Stimulated activated CD4-positive, alpha-beta T cell treated with anti-CD3 and anti-CD28 coated beads, Interleukin-2, amount 100 ng/mL, for 48 hours (primary cell): ENCODE measurements at places on chromosomes 12 and 14.

GRCh38 chr14:56036353-56036752 is 81.9 kb upstream of the PELI2 start:
- DNase-seq: no peak

- no peak for DNase-seq
Observed at GRCh38 chr14:75428230-75429104, 645 bp downstream of the JDP2 start.

GRCh38 chr14:98218218-98218617 is 1053.8 kb downstream of the BCL11B start:
- DNase-seq: no peak

DNA sequence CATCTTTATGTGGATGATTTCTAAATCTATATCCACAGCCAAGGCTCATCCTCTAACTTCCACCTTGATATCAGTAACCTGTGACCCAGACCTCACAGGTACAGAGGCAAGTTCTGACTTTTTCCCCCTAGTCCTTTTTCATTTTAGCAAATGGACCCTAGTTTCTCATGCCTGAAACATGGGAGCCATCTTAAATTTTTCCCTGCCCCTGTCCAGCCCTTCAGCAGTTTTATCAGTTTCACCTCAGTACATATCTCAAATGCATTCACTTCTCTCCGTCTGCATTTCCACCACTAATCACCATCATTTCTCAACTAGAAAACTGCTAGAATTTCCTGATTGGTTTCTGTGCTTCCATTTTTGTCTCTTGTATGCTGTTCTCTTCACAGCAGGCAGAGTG is 79.3 kb downstream of the DIP2B start:
- DNase-seq: no peak

DNA sequence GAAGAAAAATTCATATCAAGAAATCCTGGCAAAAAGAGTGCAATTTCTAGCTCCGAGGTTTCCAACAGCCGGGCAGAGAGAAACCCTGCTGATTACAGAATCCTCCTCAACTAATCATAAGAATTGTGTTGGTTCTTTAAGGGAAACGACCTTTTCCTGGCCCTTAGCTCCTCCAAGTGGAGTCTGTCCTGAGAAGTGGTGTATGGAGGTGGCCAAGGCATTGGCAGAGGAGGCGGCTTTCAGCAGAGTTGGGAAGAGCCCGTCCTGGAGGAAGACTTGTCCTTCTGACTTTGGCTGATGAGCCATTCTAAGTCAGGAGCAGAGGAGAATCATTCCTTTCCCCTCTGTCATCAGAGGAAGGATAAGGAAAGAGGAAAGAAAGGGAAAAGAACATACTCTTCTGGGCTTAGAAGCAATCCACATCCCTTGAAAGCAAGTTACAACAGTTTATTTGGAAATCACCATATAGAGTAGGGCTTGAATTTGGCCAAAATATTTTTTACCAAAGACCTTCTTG is 46.5 kb upstream of the PTCSC3 start:
- DNase-seq: no peak

DNA sequence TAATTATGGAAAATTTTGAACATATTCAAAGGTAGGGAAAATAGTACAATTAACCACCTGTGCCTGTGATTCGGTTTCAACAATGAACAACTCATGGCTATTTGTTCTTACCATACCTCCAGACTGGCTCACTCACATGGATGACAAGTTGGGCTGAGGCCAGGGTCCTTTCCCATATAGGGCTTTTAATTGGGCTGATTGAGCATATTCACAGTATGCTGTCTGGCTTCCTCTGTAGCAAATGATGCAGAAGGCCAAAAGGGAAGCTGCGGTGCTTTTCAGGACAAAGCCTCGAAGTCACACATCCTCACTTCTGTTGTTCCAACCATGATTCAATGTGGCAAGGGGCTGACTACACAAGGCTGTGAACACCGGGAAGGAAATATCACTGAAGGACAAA is 297.5 kb upstream of the SLC16A7 start:
- no peak for DNase-seq

DNA sequence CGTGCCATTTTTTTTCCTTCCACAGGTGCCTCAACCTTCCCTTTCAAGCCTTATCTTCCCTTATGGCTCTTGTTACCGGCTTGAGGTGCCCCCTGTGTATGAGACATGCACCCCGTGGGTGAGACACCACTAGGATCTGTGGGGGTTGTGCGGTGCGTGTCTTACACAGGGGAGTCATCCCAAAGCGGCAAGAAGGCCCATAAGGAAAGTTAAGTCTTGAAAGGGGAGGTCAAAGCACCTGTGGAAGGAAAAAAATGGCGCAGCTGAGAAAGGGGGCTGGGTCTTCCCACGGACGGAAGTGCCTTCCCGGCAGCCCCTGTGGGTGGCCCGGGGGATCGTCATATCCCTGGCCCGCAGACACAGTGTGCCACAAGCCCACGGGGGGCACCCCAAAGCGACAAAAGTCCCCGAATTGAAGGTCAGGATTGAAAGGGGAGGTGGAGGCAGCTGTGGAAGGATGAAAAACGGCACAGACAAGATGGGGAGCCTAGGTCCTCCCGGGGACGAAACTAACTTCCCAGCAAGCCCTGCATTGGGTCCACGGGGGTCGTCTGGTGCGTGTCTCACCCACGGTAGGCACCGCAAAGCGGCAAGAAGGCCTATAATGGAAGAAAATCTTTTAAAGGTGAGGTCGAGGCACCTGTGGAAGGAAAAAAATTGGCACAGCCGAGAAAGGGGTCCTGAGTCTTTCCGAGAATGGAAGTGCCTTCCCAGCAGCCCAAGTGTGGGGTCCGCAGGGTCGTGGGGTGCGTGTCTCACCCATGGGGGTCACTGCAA is 273.3 kb downstream of the ALG10 start:
- no peak for DNase-seq

DNA sequence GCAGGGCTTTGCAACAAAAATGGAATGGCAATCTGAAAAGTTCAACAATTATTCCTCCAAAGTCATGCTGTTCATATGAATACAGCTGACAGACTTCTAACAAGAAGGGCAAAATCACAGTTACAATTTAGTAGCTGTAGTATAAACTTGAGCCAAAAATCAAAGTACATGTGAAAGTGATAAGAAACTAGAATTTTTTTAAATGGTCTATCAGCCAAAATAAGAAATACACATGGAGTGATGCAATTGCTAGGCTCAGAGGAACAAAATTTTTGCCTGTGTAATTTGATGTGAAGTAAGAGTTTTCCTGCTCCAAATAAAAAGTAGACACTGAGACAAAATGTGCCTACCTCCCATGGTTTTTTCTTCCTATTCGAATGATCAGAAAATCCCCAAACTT is 167.7 kb upstream of the CDKN3 start:
- no peak for DNase-seq

GRCh38 chr12:45655186-45655585 is 74.3 kb upstream of the ARID2 start:
- DNase-seq: peak; percentile 15

DNA sequence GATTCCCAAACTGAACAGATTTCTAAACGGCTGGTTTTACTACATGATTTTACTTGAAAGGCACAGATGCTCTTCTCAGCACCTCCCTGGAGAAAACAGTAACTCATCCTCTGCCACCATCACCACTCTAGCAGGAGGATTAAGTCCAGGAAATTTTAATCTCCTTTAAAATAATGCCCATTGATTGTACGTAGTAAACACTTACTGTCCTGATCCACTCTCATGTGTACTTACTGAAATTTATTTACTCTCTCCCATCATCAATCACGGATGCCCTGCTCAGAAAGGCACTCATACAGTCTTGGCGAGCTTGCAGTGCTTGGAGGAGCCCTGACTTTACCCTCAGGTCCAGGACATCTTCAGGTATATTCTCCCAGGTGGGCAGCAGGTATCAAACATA is 239.8 kb upstream of the EGLN3 start:
- no peak for DNase-seq

- no peak for DNase-seq
Observed at GRCh38 chr12:108907839-108908351, 28.0 kb downstream of the DAO start.

DNA sequence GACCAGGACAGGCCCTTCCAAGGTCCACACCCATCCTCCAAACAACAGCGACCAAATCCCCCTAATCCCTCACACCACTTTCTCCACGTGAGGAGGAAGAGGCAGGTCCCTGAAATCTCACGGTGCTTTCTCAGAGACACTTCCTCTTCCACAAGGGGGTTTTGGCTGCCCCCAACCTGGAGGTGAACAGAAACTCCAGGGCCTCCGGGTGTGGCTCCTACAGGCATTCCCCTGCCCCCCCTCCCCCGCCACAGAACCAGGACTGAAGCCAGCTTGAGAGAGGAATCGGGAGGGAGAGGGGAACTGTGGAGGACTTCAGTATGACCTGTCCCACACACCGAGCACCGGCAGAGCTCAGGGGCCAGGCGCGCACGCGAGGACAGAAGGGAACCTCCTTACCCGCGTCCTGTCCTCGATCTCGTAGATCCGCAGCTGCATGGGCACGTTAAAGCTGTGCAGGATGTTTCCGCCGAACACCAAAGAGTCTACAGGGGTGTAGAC is 60.2 kb downstream of the KDM2B start:
- DNase-seq: no peak

GRCh38 chr14:75469606-75470237 is 41.9 kb downstream of the JDP2 start:
- DNase-seq: no peak

DNA sequence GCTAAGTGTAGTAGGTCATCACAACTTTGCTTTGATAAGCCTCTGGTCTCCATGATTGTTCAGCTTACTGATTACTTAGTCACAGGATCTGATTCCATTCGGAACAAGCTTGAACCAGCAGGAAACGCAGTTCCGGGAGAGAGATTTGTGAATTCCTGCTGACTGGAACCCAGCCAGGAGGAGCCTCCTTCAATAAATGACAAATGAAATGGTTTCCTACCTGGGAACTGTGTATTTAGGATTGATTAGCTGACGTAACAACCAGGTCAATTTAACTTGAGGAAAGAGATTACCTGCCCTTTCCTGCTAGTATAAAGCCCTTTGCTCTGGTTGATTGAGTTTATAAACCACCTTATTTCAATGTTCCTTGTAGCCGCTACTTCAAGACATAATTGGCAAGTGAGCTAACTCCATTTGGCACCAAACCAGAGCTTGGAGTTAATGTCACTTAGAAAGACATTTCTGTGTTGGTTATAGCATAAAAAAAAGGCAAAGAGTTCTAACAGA is 35.1 kb upstream of the KCNH3 start:
- no peak for DNase-seq

DNA sequence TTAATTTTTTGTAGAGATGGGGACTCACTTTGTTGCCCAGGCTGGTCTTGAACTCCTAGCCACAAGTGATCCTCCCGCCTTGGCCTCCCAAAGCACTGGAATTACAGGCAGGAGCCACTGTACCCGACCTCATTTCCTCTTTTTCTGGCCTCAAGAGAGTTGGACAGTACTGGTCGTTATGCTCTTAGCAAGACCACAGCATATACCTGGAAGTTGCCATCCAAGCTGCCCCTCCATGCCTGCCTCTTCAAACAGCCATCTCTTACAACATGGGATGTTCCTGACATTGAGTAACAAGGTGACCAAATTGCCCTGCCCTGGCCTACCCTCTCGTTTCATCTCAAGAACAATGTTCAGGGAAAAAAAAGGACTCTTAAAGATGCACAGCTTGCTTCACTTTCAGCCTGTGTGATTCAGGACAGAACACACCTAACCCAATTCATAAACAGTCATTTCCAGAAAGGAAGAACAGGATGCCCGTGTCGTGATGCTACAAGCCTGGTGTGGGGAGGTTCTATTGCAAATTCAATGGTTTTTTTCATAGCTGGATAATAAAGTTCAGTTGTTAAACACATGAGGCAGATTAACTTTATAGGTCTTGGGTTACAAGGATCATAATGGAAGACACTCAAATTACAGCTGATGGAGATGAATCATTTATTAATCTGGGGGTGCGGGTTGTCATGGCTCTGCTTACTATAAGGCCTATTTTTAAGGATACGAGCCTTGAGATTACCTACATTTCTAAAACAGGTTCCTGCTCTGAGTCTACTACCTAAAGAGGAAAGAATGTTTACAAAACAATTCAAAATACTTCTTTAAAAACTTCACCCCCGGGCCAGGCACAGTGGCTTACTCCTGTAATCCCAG is 11.9 kb downstream of the GLTP start:
- no peak for DNase-seq

GRCh38 chr14:104048758-104049507 is 36.6 kb upstream of the ASPG start:
- DNase-seq: no peak

DNA sequence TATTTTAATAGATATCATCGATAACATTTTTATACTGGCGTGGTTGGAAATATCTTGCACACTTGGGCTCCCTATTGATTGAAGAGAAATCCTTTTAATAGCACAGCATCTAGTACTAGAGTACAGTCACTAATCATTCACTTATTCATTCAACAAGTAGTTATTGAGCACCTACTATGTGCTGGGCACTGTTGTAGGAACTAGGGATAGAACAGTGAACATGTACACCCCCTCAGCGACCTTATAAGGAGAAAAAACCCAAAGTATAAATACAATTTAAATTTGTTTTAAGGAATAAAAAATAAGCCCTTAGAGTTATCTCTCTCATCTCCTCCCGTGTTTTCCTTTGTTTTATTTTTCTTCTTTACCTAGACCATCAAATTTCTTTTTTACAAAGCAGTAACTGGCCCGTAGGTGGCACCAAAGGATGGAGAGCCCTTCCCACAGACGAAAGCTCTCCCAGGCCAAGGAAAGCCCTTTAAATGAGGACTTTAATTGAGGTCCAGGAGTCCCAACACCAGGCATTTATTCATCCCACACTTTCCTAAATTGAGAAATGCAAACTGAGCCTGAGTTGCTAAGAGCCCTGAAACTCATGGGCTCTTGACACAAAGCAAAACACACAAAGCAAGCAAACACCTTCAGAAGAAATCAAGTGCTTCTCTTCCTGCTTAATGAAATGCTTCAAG is 29.0 kb downstream of the PEBP1 start:
- DNase-seq: no peak

GRCh38 chr14:81263777-81264410 is 43.1 kb upstream of the GTF2A1 start:
- DNase-seq: no peak

- no peak for DNase-seq
Observed at GRCh38 chr12:22101749-22102243, 55.8 kb downstream of the CMAS start.

DNA sequence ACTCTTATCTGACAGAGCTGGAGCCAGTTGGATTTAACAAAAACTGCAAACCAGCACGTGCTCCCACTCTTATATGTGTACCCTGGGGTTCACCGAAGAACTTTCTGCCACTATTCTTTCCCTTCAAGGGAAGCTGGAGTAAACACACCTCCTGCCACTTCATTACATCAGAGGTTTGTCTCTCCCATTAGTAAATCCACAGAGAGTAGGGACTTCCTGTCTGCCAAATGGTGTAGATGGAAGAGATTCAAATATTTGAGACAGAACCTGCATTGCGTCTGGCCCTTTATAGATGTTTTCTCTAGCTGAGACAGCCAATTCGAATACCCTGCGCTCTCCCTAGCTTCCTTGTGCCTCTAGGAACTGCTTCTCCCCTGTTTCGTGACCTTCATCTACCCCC is 29.1 kb upstream of the AEBP2 start:
- DNase-seq: no peak

DNA sequence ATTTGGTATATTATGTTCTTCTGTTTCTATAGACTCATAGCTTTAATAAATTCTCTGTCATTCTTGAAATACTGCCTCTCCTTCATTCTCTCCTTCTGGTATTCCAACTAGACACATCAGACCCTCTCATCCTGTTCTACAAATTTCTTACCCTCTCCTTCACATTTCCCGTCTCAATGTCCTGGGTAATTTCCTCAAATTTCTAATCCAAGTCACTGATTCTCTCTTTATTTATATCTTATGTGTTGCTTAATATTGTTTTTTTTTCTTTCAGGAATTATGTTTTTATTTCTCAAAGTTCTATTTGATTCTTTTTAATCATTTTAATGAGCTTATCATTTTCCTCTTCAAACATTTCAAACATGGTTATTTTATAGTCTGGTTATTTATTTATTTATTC is 94.0 kb downstream of the RALGAPA1 start:
- DNase-seq: no peak
